ENCODE measurements at places on chromosomes 3 and 15.

GRCh38 chr15:90600954-90601353 lies 71.2 kb downstream of the CRTC3 start:
- DNase-seq = no peak

DNA sequence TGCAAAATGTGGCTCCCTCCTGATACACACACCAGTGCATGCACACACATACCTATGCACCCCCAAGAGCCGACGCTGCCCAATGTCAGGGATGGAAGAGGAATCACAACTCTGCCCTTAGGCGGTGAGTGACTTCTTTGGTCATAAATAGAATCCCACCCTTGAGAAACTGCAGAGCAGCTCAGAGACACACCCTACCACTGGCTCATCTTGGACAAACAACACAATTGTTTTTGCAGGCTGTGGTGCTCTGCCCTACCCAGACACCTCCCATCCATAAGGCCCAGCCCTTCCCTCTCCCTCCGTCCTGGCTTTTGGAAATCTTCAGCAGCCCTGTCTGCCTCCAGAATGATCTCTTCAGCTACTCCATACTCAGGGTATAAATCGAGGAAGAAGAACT lies 73.8 kb upstream of the HRH1 start:
- no peak for DNase-seq

GRCh38 chr3:78729946-78730345 lies 1037.9 kb downstream of the ROBO1 start:
- DNase-seq = no peak

DNA sequence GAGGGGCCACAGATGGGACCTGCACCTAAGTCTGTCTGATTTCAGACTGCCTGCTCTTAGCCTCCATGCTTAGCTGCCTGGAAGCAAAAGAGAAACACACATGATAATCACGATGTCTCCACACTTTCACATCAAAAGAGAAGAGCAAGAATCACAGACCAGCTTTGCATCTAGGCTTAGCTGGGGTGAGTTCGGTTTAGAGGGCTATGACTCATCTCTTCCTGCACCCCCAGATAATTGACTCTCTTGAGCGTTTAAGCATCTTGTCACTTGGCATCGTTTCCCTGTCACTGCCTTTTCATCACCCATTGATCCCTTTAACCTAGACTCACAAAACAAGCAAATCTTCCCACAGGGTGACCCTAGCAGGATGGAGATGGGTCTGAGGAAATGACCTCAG lies 124.0 kb downstream of the NTRK3 start:
- DNase-seq = no peak

GRCh38 chr3:37149257-37149656 lies 25.1 kb downstream of the LRRFIP2 start:
- DNase-seq = no peak

GRCh38 chr3:123289391-123290106 lies 87.8 kb downstream of the SEC22A start:
- DNase-seq = no peak

DNA sequence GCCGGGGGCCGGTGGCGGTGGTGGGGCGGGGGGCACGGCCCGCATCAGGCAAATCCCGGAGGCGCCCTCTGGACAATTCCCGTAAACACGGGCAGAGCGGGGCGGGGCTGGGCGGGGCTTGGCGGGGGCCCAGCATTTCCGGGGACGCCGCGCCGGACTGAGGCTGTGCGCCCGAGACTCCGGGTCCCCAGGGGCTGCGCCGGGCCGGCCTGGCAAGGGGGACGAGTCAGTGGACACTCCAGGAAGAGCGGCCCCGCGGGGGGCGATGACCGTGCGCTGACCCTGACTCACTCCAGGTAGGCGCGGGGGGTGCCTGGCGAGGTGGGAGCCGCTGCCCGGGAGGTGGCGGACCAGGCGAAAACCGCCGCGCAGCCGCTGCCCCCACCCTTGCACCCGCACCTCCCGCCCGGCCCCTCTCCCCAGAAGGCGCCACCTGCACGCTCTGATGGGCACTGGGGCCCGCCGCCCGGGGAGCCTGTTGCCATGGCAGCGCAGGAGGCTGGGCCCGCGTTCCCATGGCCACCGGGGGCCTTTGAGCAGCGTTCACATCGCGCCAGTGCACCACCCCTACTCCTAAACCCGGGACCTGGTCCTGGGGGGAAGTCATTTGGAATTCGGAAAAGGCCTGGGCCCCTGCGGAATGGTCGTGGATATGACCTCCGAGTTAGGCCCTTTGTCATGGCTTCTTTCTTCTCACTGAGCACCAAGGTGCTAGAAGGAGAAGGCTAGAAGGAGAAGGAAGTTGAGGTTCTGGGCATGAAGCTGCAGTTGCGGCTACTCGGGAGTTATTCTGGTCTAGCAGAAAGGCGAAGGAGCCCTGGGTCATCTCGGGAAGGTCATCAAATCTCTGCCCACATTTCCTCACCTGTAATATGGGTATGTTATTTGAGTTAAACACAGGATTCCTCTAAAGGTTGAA lies 16.1 kb upstream of the SEMA4B start:
- DNase-seq = no peak

DNA sequence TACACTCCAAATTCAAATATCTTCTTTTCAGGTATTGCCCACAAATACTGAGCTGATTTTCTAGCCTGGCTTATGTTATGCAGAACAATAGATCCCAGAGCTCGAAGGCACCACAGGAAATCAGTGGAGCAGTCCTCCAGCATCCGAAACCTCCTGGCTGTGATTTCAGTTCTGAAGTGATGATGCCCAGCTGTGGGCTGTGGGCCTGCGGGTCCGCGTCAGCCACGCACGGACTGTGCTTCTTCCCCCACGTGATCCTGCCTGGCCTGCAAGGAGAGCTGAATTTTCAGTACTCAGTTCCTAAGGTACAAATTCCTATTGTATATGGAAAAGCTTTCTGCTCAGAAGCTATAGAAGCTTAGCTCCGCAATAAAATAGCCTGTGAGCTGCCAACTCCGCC lies 96.2 kb downstream of the OCA2 start:
- DNase-seq = no peak

- DNase-seq = no peak
These were observed 358.4 kb upstream of the LMCD1 start for GRCh38 chr3:8143186-8143585.

DNA sequence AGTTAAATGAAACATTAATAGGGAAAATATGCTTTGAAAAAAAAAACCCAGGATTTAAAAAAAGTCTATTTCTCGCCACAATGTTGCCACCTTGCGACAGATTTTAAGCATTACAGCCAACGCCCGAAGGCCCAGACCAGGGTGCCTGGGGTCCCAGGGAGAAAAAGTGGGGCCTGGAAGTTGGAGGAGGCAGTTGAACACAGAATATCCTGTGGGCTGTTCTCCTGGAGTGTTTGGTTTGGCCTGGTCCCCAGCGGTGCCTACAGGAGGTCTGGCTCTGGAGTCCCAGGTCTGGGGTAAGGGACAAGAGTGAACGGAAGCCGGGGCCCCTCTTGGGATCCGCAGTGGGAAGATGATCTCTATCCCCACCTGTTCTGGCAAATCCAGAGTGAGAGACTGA lies 3.4 kb downstream of the RNU6-1 start:
- DNase-seq = no peak

- DNase-seq = no peak
These were observed 65.6 kb downstream of the ABTB1 start for GRCh38 chr3:127738192-127738840.

- no peak for DNase-seq
These were observed 3.9 kb upstream of the CHSY1 start for GRCh38 chr15:101255615-101256241.

- DNase-seq = no peak
These were observed 4.1 kb upstream of the MINAR1 start for GRCh38 chr15:79427781-79428598.

- no peak for DNase-seq
These were observed 27.6 kb upstream of the SEMA6D start for GRCh38 chr15:47689660-47690059.

DNA sequence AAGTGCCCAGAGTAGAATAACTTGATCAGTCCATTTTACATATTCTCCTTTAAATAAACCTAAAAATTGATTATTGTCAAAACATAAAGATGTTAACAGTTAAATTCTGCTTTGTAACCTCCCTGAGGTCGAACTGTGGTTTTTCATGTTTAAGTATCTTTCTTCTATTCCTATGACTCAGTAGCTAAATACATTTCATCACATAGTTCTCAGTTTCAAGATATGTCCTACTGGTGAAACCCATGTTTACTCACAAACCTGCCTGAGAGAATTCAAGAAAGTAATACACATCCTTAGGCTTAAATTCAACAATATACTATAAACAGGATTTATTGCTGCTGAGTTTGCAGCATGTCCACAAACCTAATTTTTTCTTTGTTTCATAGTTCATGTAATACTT lies 692.9 kb downstream of the ZPLD1 start:
- DNase-seq = no peak

GRCh38 chr3:97470481-97470880 lies 294.1 kb upstream of the ARL6 start:
- no peak for DNase-seq

- DNase-seq = no peak
These were observed 2.1 kb downstream of the EPHB1 start for GRCh38 chr3:134797057-134797740.

GRCh38 chr15:78301326-78301725 lies 1.9 kb upstream of the SKIC8 start:
- no peak for DNase-seq

- no peak for DNase-seq
These were observed 25.5 kb downstream of the GLDN start for GRCh38 chr15:51366920-51367319.

DNA sequence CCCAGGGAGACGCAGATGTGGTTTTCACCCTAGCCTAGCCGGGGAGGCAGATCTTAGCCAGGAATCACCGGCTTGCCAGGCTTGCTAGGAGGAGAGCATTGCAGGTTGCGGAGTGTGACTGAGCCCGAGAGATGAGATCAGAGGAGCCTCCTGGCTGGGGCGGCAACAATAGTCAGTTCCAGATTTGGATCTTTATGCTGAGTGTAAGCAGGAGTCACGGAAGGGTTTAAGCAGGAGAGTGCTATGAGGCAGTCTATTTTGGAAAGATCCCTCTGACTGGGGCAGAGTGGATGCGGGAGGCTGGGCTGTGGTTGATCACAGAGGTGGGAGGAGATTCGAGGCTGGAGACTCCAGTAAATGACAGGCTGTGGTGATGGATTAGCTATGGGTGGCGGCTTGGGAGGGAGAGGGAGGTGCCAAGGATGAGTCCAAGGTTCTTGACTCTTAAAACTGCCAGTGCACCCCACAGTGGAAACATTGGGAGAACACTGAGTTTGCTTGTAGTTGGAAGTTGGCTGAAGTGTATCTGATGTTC lies 10.4 kb upstream of the BAHD1 start:
- DNase-seq = no peak

DNA sequence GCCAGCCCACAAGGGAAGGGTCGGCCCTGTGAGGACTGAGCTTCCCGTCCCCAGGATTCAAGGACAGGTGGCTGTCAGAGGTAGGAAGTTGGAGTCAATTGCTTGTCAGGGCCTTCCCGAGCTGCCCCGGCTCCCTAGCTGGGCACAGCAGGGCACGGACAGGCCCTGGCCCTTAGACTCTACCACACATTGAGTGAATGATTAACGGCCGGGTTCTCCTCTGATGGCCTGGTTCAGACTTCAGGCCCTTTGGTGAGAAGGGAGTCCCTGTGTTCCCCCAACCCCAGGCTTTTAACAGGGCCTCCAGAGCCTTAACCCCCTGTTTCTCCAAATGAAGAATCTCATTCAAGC lies 16.4 kb upstream of the FGD5 start:
- no peak for DNase-seq

- DNase-seq = no peak
These were observed 290.0 kb upstream of the GADL1 start for GRCh38 chr3:31184261-31185061.

GRCh38 chr3:10647376-10647775 lies 142.0 kb upstream of the ATP2B2 start:
- no peak for DNase-seq

GRCh38 chr15:66912441-66912840 lies 153.0 kb upstream of the SMAD3 start:
- no peak for DNase-seq

GRCh38 chr3:193775421-193776077 lies 182.5 kb downstream of the OPA1 start:
- no peak for DNase-seq

DNA sequence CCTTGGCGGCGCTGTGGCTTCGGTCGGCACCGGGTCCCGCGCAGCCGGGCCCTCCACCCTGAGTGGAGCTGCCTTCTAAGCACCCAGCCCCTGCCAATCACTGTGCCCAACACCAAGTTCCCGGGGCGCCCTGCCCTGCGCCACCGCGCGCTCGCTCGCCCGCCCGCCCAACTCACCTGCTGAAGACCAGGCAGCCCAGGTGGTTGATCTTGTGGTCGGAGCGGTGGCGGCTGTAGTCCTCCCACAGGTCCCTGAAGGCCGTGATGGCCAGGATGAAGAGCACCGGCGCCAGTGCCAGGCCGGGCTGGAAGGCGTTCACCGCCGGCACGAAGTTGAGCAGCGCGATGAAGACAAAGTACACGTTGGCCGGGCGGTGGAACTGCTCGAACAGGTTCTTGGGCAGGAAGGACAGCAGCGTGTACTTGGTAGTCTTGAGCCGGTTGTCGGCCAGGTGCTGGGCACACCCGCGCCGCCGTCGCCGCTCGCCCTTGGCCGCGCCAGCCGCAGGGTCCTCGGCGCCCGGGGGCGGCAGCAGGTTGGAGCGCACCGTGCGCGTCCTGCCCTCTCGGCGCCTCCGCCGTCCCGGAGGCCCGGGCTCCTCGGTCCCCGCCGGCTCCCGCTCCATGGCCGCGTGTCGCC lies 536 bp downstream of the ATP10A start:
- DNase-seq = no peak

DNA sequence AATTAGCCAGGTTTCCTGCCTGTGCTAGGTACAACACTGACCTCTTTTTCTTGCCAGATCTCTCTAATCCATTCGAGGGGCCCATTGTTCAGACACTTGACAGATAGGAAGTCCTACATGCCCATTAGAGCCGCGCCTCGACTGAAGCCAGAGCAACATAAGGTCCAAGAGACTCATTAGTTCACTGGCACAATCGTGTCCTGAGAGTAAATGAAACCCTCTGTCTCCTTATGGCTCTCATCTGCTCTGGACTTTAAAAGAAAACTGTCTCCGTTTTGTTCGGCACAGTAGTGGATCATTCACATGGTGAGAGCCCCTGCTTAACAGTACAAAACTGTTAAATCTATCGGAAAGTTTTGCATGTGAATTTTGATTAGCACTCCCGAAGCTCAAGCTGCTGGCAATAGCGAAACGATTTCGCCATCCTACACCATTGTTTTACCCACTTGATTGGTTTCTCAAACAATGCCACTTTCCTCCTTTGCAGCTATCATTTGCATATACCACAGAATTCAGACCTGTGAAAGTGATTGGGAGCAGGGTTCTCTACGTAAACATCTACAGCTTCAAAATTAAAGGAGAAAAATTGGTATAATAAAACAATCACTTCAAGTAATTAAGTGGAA lies 19.0 kb upstream of the C15orf61 start:
- DNase-seq = no peak

Measured in activated CD8-positive, alpha-beta memory T cell treated with anti-CD3 and anti-CD28 coated beads for 1 hour (primary cell).